Stimulated activated CD8-positive, alpha-beta memory T cell treated with anti-CD3 and anti-CD28 coated beads, Interleukin-4, amount 100 ng/mL, for 1 hour (primary cell): ENCODE measurements at places on chromosomes 7 and 10.

DNA sequence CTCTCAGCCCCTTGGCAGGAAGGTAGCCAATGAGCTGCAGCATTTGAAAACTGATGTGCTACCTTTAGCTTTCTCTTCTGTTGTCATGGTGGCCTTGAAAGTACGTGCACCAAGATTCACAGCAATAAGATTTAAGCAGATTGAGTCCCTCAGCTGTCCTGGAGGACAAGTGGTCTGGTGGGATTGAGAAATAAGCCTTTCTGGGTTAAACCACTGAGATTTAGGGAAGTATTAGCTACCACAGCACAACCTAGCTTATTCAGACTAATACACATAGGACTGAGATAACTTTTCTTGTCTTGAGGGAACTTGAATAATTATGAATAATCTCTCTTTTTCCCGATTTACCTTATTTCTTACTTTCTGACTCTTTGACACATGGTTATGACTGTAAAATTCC is 324.0 kb downstream of the PTEN start:
- DNase-seq, result no peak

DNA sequence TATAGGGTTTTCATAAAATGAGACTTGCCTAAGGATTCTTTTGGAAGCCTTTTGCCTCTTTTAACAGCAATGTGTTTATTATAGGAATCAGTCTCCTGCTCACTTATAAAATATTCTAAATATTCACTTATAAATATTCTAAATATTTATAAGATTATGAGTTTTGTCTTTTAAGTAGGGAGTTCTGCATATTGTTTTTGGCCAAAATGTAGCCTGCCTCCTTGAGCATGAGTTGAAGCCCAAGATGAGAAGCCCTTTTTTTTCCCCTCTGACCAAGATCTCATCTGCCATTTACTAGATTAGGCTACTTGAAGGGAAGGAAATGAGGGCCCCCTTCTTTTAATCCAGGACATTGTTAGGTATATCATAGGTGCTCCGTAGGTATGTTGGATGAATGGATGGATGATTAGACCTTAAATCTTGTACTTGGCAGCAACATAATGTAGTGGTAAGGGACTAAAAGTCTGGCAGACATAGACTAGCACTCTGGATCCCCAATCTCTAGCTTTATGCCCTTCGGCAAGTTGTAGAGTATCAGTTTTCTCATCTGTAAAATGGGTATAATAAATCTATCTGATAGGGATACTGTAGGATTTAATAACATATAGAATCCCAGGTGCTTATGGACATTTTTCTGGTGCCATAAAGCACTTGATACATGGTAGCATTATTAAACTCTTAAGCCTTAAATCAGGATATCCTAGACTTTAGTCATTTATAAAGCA is 59.1 kb downstream of the ARID5B start:
- no peak for DNase-seq

DNA sequence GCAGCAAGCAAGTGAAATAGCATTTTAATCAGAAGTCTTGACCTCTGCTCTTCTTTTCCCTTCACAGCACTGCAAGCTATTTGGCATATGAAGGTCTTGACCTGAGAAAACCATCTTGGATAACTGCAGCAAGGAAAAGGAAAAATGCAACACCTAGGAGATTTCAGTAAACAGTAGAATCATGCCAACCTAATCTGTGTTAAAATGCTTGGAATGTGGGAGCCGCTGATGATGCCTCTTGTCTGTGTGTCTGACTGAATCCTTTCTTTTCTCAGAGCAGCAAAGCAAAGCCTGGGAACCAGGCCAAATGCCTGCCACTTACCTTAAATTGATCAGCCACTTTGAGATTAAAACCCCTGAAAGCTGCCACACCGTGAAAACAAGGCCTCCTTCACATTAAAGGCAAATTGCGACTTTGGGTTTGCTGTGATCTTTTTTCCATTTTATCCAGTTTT is 80.4 kb upstream of the CDK6 start:
- DNase-seq, result no peak

- no peak for DNase-seq
Measured at GRCh38 chr10:130432850-130433249, 296.7 kb downstream of the GLRX3 start.

- DNase-seq, result no peak
Measured at GRCh38 chr10:101566333-101567164, 21.5 kb downstream of the POLL start.

- no peak for DNase-seq
Measured at GRCh38 chr10:14329746-14330173, 964 bp downstream of the FRMD4A start.

GRCh38 chr10:75525067-75525466 is 93.6 kb downstream of the LRMDA start:
- DNase-seq, result no peak

GRCh38 chr7:150879345-150879744 is 27.0 kb downstream of the AOC1 start:
- DNase-seq, result no peak

DNA sequence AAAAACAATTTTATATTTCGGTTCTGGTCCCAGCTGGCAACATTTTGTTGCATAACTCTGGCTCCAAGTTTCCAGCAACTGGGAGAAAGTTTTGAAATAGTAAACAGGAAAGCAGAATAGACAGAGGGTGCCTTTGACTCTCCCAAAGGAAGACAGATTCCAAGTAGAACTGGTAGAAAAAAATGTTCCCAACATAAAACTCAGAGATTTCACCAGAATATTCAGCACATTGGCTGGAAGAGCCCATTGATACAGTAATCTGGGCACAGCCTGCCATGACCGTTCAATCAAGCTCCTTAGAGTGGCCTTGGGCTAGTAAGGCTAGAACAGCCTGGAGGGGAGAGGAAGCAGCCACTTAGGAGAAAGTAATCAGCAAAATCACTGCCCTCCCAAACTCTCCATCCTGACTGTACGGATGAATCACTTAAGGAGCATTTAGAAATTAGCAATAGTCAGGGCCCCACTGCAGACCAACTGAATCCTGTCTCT is 120.4 kb downstream of the CUBN start:
- DNase-seq, result no peak

GRCh38 chr10:103890688-103891087 is 27.3 kb downstream of the STN1 start:
- no peak for DNase-seq

DNA sequence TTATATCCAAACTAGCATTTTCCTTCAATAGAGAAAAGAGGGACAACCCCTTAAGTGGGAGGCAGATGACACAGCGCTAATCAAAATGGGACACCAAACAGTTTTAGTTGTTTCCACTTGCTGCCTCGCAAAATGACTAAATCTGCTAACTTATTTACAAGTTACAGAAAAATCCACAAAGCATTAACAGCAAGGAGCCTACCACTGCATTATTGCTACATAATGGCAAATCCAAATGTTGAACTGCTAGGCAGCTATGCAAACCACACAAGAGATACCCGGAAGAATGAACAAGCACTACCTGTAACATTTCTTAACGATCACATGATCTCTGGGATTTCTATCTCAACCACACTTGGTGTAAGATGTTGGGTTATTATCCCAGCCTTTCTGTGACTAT is 96.7 kb downstream of the SFMBT2 start:
- DNase-seq, result no peak
